Activated T-helper 17 cell treated with anti-CD3 and anti-CD28 coated beads, Interleukin-2, amount 50 U/mL, for 72 hours (primary cell): ENCODE measurements at places on chromosomes 12 and 14. TPM values are rescaled to one million over a fixed set of nuclear protein-coding genes. Genes with fewer than 3 reads are reported as not detected.

DNA sequence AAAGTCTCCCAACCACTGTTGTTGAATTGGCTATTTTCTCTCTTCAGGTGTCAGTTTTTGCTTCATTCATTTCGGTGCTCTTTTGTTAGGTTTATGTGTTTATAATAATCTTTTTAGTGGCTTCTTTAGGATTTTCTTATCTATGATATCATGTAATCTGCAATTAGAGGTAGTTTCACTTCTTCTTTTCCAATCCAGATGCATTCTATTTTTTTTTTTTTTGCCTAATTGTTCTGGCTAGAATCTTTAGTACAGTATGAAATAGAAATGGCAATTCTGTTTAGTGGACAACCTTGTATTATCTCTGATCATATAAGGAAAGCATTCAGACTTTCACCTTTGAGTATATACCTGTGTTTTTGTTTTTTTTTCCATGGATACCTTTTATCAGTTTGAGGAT lies 17.4 kb downstream of the CNOT2 start:
- no peak for ATAC-seq

- ATAC-seq, result no peak
These were observed 6.0 kb downstream of the GALNT9 start for GRCh38 chr12:132323171-132324010.

DNA sequence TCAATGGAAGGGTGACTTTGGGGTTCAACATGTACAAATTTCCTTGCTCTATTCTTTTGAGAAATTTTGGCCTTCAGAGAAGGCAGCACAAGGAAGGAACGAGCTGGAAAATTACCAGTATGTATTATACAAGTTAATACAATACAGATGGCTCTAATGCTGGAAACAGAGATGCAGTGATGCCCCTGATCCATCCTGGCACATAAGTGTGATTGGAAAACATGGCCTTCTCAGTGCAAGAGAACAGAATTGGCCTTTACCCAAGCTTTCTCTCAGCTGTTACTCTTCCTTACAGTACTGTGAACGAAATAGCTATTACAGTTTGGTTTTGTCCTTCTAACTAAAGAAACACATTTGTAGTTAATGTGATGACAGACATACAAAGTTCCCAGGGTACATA lies 102.5 kb upstream of the GPHB5 start:
- ATAC-seq, result no peak

- peak; percentile 29 for ATAC-seq
These were observed at the start of gene DPY19L2 for GRCh38 chr12:63668028-63668799. DPY19L2 (minus strand) TSS chr12:63668493; CDS start chr12:63668393, 100 bp downstream.

GRCh38 chr14:68144051-68144681 lies 324.6 kb downstream of the RAD51B start:
- peak; percentile 70 for ATAC-seq

GRCh38 chr12:58081488-58081887 lies 140.1 kb downstream of the ATP23 start:
- ATAC-seq, result no peak

DNA sequence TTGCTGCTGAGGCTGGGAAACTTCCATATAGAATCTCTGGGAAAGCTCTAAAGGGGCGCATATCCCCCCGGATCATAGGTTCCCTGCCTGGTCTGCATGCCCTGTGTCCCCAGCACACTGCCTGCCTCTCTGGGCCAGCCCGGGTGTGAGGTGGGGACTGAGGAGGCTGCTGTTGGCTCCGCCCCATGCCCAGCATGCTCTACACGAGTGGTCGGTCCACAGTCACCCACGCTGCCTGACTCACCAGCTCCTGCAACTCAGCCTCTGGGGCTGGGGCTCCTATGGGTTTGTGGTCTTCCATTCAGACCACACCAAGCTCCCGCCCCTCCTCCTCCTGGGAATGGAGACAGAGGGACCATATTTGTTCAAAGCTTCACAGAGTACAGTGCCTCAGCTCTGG lies 88.5 kb upstream of the ANO2 start:
- no peak for ATAC-seq

DNA sequence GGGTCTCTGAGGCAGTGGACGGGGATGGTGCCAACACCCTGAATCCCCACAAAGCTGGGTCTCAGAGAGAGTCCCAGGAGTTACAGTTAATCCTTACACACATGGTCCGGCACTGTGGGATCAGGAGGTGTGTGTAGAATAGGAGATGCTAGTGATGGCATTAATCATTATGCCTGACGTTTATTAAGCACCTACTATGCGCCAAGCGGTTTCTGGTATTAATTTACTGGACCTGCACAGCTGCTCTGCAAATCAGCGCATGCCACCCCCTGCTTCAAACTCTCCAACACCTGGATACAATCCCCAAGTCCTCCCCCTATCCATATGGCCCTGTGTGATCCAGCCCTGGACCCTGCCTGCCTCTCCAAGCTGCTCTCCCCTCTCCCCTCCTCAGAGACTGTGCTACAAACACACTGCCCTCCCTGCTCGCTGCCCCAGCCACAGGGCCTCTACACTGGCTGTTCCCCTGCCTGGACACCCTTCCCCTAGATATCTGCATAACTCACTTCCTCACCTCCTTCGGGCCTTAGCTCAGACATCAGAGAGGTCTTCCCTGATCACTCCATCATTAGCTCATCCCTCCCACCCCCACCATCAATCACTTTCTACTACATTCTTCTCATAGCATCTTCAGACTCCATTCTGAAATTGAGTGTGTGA lies 86.0 kb downstream of the RFLNA start:
- ATAC-seq, result no peak

DNA sequence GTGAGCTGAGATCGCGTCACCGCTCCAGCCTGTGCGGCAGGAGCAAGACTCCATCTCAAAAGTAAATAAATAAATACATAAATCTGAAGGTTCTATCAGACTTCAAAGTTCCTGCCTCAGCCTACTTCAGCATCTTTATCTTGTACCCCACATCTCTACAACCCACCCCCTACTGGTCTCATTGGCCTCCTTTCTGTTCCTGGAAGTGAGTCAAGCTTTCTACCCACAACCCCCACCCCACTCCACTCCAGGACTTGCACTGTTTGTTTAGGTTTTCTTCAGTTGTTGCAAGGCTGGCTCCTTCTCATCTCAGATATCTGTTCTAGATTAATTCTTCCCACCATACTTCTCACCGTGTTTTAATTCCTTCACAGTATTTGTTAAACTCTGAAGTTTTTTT lies 714 bp upstream of the PSMC6 start:
- ATAC-seq, result peak; percentile 71

GRCh38 chr12:14514154-14514842 lies 53.4 kb downstream of the PLBD1 start:
- ATAC-seq, result no peak

GRCh38 chr12:94988471-94988870 lies 15.0 kb downstream of the NDUFA12 start:
- no peak for ATAC-seq

GRCh38 chr12:91722072-91722471 lies 423.6 kb downstream of the BTG1 start:
- peak; percentile 100 for ATAC-seq

GRCh38 chr12:54131641-54132280 lies 57.0 kb downstream of the SMUG1 start:
- no peak for ATAC-seq

- ATAC-seq, result no peak
These were observed 41.6 kb upstream of the CDK17 start for GRCh38 chr12:96441816-96442215.

GRCh38 chr14:32020882-32021281 lies 56.2 kb upstream of the ARHGAP5 start:
- no peak for ATAC-seq

DNA sequence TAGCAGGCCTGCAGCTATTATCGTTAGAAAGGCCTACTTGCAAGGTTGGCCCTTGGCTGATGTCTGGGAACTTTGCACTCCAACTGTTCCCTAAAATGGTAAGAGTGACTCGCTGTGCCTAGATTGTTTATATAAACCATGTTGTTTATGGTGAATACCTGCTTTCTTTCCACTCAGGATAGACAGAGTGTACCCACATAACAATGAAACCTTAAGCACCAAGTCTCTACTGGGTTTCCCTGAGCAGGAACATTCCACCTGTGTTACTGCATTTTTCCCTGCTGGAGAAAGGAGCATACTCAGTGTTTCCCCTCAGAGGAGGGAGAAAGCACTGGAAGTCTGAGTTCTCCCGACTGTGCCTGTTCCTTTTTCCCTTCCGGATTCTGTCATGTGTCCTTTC lies 32.8 kb downstream of the ERP29 start:
- ATAC-seq, result no peak

- no peak for ATAC-seq
These were observed 40.1 kb upstream of the NEDD1 start for GRCh38 chr12:96866801-96867590.

GRCh38 chr14:62602712-62603111 lies 442.5 kb downstream of the KCNH5 start:
- ATAC-seq, result no peak

DNA sequence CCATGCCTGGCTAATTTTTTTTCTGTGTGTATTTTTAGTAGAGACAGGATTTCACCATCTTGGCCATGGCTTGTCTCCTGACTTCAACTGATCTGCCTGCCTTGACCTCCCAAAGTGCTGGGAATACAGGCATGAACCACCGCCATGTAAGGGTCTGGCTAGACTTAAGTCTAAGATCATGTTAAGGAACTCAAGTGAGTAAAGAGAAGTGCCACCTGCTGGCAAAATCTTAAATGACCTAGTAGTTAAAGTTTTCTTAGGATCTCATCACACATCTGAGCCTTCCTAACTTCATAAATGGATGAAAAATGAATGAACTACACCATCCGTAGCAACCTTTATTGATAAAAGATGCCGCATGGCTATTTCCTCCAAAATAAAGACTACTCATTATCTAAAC lies 1.7 kb upstream of the C12orf56 start:
- peak; percentile 42 for ATAC-seq

DNA sequence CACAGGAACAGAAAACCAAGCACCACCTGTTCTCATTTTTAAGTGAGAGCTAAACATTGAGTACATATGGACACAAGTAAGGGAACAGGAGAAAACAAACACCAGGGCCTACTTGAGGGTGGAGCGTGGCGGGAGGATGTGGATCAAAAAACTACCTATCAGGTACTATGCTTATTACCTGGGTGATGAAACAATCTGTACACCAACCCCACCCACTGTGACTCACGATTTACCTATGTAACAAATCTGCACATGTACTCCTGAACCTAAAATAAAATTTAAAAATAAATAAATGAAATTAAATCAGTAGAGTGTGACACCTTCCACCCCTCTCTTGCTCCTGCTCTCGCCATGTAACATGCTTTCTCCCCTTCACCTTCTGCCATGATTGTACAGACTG lies 615.5 kb downstream of the RPL10L start:
- ATAC-seq, result no peak

- ATAC-seq, result no peak
These were observed 117.4 kb upstream of the SOX5 start for GRCh38 chr12:24066865-24067264.

DNA sequence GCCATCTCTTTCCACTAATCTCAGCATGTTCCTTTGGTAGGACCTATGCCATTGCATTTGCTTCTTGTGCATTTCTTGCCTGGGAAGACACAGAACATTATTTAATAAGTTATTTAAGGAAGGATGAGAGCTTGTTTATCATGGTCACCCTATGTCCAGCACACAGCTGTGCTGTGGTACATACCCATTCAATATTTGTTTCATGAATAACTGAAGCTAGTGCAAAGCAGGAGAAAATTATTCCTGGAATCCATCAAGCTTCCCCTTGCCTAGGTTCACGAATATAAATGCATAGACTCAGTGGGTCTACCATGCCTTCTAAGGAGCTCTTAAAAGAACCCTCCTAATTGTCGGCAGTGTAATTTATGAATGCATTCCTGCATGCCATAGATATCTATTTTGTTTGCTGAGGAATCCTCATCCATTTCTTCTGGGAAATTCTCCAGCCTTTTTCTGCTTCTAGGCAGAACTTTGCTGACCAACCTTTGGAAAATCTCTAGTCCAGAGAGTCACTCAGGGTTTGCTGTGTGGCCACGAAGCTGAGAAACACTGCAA lies 599.8 kb upstream of the TMEM132C start:
- ATAC-seq, result no peak

GRCh38 chr14:89489761-89490437 lies 72.9 kb upstream of the FOXN3 start:
- ATAC-seq, result no peak

DNA sequence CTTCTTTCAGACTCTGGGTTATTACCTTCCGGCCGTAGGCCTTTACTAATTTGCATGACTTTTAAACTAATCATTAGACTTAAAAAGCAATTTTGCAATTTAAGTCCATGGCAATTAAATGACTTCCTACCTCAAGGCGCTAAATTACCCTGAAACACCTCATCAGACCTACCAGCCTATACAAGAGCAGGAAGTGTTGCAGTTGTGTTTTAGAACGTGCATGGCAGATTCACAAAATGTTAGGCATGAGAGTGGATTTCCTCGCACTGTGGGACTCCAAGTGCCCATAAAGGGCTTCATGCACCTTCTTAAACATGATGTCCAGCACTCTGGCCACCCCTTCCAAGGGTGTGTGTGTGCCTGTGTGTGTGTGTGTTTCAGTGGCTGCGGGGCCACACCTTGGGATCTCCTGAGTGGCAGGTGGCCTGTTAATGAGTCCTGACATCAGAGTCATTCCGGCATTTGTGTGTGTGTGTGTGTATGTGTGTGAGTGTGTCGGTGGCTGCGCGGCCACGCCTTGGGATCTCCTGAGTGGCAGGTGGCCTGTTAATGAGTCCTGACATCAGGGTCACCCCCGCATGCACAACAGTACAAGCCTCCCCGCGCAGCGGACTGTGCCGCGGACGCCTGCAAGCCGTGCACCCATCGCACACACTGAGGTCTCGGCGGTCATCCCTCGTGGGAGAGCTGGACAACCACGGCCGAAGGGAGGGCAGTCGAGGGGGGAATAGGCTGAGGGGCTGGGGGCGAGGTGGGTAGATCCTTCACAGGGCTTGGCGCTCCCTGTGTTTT lies 900 bp downstream of the C2CD5 start:
- peak; percentile 67 for ATAC-seq

The ANAPC5 gene
- total RNA-seq, result 62.5 TPM

The SHMT2 gene
- total RNA-seq, result 232 TPM

The TMEM132C gene
- not detected for total RNA-seq

The ANGEL1 gene
- 10.6 TPM for total RNA-seq

The TSPAN19 gene
- not detected for total RNA-seq

The NR2C1 gene
- 17.0 TPM for total RNA-seq

The ACSM4 gene
- not detected for total RNA-seq

The SINHCAF gene
- total RNA-seq, result 160 TPM

The KITLG gene
- not detected for total RNA-seq

The SIX6 gene
- total RNA-seq, result not detected

The ANO2 gene
- not detected for total RNA-seq

The PDE6H gene
- not detected for total RNA-seq

The SLCO1C1 gene
- not detected for total RNA-seq

The GLS2 gene
- 4.7 TPM for total RNA-seq
